DND-41 (cell line): ENCODE measurements at places on chromosomes 3 and 15.

DNA sequence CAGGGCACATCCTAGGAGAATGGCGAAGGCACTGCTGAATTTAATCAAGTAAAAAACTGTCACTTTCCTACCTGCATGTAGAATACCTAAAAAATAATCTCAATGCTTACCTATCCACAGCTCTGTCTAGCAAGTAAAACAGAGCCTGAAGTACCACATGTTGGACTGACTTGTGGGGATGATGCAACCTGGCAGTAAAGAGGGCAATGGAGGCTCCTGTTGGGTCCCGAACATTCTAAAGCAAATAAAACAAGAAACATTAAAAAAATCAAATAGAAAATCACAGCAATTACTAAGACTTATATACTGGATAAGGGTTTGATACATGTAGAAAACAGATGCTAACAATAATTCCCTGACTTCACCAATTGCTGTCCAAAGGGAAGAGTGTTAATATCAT is 56.1 kb downstream of the PTPN9 start:
- DNase-seq = no peak

DNA sequence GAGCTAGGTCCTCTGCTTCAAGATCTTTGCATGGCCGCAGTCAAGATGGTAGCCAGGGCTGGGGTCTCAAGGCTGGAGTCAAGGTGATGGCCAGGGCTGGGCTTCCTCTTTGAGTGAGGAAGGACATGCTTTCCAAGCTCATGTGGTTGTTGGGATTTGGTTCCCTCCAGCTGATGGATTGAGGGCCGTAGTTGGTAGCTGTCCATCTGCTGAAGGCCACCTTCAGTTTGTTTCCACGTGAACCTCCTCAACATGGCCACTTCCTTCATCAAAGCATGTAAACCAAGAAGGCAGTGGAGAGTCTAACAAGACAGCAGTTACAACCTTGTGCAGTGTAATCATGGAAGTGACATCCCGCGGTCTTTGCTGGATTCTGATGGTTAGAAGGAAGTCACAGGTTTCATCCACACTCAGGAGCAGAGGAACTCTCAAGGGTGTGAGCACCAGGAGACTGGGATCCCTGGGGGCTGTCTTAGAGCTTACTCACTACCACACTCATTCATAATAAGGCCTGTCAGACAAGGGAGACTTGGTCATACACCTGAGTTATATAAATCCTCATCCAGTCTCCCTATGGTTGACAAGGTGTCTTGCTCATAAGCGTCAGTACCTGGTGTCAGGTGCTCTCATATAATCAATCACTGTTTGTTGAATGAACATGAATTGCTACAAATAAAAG is 42.1 kb downstream of the ABHD5 start:
- no peak for DNase-seq

DNA sequence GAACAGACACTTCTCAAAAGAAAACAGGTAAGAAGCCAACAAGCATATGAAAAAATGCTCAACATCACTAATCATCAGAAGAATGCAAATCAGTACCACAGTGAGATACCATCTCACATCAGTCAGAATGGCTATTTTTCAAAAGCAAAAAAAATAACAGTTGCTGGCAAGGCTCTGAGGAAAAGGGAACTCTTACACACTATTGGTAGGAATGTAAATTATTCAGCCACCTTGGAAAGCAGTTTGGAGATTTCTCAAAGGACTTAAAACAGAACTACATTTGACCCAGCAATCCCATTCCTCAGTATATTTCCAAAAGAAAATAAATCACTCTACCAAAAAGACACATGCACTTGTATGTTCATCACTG is 95.6 kb downstream of the APBA2 start:
- DNase-seq = no peak

GRCh38 chr3:56682462-56683121 is 473 bp downstream of the TASOR start:
- DNase-seq = peak; percentile 83

DNA sequence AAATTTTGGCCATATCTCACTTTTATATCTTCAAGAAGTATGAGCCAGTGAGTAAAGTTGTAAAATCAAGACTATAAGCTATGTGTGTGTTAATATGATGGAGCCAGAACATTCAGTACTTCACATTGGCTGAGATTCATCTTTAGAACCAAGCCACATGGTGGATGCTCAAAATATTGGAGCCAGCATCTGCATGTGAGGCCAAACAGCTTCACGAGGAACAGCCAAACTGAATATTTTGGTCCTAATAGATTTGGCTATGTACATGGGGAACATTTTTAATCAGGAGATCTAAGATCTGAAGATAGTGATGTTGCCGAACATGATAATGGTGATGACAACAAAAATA is 1089.8 kb downstream of the TUSC7 start:
- DNase-seq = no peak

GRCh38 chr15:45454814-45455213 is 67.7 kb downstream of the SLC30A4 start:
- peak; percentile 82 for DNase-seq

- DNase-seq = no peak
Measured at GRCh38 chr3:102225407-102226132, 209.2 kb upstream of the ZPLD1 start.

DNA sequence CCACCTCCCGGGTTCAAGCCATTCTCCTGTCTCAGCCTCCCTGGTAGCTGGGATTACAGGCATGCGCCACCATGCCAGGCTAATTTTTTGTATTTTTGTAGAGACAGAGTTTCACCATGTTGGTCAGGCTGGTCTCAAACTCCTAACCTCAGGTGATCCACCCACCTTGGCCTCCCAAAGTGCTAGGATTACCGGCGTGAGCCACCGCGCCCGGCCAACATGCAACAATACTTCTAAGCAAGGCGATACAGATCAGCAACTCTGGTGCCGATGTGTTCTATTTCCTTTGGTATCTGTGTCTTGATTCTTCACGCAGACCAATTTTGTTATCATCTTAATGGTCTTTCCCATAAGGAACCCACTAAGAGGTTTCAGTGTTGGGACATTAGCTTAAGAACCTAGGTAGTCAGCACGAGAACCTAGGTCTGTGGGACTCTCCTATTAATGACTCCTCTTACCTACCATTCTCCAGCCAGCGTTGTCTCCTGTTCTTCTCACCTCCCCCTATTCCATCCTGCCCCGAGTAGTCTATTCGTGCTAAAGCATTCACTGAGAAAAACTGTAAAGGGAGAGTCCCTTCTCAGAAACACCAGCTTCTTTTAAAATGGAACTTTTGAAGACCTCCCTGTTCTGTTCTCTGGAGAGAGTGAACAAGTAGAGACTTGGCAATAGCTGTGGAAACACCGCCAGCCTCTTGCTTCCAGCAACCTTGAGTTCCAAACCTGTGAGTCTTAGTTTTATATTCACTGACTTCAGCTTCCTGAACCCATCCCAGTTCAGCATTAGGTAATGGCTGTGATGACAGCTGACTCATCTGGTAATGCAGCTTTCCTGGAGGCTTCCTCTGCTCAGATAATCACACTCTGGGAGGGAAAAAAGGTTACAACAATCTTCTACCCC is 61.2 kb downstream of the TSC22D2 start:
- DNase-seq = no peak

DNA sequence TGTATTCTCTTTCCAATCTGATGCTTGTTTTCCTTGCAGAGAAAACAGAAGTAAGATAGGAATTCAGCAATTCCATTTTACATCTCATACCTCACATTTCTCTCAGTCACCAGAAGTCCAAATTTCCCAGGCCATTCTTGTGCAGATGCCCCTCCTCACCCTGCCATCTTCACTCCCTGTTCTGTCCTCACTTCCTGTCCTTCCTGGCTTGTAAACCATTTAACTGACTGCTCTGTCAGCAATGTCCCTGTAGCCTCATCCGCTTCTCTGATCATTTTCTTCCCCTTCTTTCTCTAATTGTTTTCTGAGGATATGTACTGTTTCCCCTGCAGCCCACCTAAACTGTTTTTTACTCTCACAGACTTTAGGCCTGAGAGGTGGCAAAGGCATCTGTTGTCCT is 40.3 kb downstream of the BLM start:
- no peak for DNase-seq

DNA sequence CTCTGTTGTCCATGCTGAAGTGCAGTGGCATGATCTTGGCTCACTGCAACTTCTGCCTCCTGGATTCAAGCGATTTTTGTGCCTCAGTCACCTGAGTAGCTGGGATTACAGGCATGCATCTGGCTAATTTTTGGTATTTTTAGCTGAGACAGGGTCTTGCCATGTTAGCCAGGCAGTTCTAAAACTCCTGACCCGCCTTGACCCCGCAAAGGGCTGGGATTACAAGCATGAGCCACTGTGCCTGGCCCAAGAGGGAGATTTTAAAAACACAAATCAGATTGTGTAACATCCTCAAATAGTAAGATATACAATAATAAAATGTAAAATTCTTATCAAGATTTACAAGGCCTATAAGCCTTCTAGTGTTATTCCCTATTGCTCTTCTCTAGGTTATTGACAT is 62.5 kb upstream of the PHLDB2 start:
- no peak for DNase-seq

- no peak for DNase-seq
Measured at GRCh38 chr15:34043391-34043790, 4.4 kb upstream of the AVEN start.

GRCh38 chr3:178655488-178655887 is 119.3 kb downstream of the KCNMB2 start:
- no peak for DNase-seq

DNA sequence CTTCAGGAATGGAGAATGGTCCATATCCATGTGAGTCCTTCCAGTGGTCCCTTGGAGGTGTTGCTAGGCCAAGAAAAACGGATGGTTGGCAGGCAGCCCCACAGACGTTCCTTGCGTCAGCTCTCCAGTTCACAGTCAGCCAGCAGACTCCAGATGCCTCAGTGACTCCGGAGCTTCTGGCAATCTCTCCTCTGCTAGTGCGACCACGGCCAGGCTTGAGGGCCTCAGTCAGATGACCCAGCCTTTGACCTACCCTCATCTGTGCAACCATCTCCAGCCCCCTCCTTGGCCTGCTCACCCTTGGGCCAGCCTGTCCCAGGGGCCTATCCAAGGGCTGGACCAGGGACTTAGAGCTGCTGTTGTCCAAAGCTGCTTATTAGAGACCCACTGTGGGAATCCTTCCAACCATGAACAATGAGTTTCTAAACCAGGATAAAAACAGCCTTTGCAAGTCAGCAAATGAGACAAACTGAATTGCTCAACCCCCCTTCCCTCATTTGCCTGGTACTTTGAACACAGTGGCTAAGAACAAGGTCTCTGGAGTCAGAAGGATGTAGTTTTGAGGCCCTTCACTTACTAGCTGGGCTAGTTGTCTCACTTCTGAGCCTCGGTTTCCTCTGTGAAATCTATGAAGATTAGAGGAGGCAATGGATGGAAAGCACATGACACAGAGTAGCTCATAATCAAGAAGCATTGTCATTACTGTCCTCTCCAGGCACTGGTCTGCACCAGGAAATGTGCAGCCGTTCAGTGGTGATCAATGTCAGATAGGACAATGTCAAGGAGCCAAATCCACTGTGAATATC is 44.8 kb downstream of the ANP32A start:
- no peak for DNase-seq

DNA sequence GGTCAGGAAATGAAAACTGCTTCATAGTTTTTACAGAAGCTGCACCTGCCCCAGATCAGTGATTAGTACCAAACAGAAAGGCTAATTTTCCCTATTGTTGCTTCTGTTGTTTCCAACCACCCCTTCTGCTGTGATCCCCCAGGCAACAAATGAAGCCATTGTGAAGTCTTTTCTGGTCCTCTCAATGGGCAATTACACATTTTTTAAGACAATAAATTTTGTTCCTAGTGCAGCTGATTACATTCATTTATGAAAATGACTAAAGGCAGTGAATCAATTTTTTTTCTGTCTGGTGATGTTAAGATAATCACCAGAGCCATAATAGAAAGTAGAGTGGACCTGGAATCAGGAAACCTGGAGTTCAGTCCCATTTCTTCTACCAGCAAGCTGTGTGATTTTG is 32.7 kb downstream of the GLDN start:
- DNase-seq = no peak

- DNase-seq = no peak
Measured at GRCh38 chr3:68986496-68987208, 26.8 kb downstream of the EOGT start.

GRCh38 chr15:56356616-56357015 is 8.6 kb upstream of the TEX9 start:
- no peak for DNase-seq

DNA sequence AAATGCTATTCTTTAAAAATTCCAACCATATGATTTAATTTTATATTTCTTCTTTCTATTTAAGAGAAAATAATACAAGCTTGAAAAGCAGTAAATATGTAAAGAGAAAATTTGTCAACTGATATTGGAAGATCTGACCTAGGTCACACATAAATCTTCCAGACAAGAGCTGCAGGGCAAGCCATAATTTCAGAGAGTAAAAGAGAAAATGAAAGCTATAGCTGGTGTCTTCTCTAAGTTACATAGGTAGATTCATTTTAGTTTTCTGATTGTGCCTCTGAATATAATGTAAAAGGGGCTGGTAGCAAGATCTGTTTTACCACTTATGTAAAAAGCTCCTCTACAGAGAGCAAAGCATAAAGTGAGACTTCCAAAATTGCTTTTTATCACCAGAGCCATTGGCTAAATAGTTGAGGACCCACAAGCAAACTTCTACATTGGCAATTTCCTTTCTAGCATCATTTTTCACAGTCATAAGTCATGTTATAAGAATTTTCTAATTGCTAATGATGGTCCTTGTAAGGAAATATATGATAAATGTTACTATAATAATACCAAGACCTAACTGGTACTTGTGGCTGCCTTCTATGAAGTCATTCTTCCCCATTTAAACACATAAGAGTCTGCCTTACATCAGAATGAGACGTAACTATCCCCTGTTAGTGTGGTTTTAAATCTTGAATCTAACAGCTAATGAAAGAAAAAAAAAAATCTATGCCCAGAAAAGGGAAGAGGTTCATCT is 80.8 kb upstream of the SKOR1 start:
- DNase-seq = no peak

- no peak for DNase-seq
Measured at GRCh38 chr3:36774052-36774451, 9.7 kb upstream of the DCLK3 start.

DNA sequence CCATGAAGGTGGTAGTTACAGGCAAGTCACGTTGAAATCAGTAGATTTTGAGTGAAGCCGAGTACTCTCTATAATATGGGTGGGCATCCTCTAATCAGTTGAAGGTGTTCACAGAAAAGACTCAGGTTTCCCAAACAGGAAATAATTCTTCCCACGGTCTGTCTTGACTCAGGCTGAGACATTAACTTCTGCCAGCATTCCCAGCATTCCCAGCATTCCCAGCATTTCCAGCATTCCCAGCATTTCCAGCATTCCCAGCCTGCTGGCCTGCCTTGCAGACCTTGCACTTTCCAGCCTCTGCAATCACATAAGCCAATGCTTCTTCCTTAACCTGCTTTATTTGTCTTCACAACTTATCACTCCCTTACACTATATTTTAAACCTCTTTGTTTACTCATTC is 542.3 kb upstream of the ROBO2 start:
- no peak for DNase-seq

- peak; percentile 9 for DNase-seq
Measured at GRCh38 chr3:15148614-15149013, 49.7 kb upstream of the RBSN start.
